Heart right ventricle (tissue), 16 donors: ENCODE measurements at places on chromosomes 13 and 19. TPM values are rescaled to one million over a fixed set of nuclear protein-coding genes. Genes with fewer than 3 reads are reported as not detected.

GRCh38 chr19:34808566-34808965 is 35.6 kb upstream of the ZNF599 start:
- no peak for DNase-seq

DNA sequence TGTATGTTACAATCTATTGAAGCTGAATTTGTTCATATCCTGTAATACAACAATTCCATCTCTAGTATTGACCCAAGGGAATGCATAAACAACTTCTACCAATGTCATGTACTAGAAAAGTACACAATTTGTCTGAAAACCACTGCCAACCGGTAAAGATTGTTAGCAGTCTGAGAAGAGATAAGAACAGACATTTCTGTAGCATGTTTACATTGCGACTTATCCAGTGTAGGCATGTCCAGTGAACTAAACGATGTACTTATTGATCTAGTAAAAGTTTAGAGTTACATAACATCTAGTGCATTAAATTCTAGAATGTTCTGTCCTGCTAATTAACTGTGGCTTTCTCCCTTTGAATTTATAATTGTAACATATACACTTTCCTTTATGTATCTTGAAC is 425.9 kb downstream of the SLITRK6 start:
- DNase-seq = no peak

GRCh38 chr13:59301174-59301567 is 862.6 kb downstream of the DIAPH3 start:
- DNase-seq = no peak

GRCh38 chr13:46173656-46174055 is 8.3 kb downstream of the LCP1 start:
- no peak for DNase-seq

GRCh38 chr13:86937316-86937715 is 733.9 kb upstream of the SLITRK5 start:
- no peak for DNase-seq

ZNF45 gene
- 8.6 TPM for total RNA-seq

ZNF681 gene
- total RNA-seq = 0.75 TPM
